ENCODE measurements at places on chromosomes 6 and 20.

- no peak for DNase-seq
Observed at GRCh38 chr6:169237496-169238134, 16.0 kb downstream of the THBS2 start.

DNA sequence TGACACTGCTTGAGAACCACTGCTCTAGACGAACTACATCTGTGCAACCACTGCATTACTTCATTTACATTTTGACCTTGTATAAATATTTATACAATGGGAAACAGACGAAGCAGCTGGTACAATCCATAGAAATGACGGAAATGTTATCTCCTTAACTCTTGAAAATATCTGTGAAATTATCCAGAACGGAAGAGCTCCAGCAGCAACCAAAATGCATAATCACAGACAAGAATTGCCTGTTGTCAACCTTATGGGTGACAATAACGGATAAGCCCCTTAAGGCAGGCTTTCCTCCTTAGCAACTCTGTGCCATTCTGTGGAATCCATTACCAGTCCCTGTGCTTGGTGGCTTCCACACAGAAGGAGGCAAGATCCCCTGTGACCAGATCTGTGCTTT lies 115.4 kb downstream of the DTNBP1 start:
- no peak for DNase-seq

DNA sequence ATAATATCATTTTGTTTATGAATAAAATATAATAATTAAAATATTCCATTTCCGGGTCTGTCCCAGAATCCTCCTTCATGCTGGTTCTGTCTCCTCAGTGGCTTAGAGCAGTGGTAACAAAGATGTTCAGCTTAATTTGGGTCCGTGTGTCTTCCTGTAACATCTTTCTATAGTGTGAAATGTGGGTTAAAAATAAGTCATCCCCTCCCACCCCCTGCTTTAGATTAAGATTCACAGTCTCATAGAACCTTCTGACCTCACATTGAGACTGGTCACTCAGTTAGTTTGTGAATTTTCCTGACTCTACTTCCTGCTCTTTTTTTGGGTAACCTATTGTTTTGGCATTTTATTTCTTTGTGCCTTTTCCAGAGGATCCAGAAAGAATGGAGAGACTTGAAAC lies 55.2 kb downstream of the SLX4IP start:
- DNase-seq: no peak

DNA sequence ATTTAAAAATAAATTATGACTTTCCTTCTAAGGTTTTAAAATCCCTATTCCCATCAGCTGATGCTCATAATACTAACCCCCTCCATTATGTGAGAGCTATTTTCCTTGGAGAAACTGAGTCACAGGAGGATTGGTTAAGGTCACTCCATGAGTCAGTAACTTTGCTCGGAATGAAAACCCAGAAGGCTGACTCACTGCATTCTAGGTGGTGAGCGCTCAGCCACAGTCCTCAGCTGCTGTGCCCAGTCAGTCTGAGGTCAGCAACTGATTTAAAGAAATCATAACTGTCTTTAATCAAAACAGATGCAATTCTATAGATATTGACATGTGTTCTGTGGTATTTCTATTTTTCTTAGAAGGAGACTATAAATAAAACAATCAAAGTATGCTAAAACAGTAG lies 359.2 kb downstream of the GJA1 start:
- no peak for DNase-seq
